ENCODE measurements at places on chromosomes 2 and 18.

- no peak for DNase-seq
Observed at GRCh38 chr18:63220903-63221302, 98.7 kb downstream of the BCL2 start.

- DNase-seq: no peak
Observed at GRCh38 chr2:47309952-47310800, 92.8 kb upstream of the MSH2 start.

DNA sequence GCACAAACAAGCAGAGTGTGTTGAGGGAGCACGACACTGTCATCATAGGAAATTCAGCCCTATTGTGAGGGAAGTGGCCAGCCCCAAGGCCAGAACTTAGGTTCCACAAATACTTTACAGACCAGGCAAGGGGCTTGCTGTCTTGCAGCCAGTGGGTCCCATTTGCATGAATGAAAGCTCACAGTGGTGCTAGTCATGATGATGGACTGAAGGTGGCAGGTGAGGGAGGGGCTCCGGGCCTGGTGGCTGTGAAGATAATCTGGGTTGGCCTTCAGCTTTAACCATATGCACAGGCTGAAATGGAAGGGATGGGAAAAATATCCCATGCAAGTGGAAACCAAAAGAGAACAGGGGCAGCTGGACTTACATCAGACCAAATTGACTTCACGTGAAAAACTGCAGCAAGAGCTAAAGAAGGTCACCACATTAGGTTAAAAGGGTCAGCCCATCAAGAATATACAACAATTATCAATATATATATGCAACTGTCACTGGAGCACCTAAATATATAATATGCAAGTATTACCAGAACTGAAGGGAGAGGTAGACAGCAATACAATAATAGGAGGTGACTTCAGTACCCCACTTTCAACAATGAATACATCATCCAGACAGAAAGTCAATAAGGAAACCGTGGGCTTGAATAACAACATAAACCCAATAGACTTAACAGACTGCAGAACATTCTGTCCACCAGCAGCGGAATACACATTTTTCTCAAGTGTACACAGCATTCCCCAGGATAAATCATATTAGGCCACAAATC lies 39.6 kb downstream of the DCDC2C start:
- no peak for DNase-seq

DNA sequence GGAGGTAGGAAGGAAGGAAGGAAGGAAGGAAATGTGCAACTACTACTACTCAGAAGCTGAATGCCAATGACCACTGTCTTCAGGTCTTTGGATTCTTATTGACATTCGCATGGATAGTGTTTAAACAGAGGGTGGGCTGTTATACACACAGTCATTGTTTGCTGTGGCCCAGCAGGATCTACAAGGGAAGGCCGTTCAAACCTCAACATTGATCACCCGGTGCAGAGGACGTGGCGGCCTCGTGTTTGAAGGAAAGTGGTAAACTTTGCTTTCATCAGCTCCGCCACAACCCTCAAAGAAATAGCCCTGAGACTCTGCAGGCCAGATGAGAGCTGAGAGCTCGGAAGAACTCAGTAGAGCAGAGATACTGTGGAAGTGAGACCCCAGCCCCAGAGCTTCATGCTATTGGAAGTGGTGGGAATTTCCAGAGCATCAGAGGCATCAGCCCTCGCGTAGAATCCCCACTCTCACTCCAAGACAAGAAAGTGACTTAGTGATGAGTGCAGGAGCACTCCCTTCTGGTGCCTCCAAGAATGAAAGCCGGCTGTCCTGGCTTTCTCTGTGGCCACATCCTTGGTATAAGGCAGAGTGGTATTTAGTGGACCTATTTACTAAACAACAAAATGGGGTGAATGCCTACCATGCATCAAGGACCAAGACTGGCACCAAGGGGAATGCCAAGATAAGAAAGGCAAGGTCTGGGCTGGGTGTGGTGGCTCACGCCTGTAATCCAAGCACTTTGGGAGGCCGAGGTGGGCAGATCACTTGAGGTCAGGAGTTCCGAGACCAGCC lies 10.1 kb upstream of the ROCK2 start:
- DNase-seq: no peak

GRCh38 chr18:36017232-36017631 lies 44.8 kb downstream of the RMP24 start:
- DNase-seq: no peak

DNA sequence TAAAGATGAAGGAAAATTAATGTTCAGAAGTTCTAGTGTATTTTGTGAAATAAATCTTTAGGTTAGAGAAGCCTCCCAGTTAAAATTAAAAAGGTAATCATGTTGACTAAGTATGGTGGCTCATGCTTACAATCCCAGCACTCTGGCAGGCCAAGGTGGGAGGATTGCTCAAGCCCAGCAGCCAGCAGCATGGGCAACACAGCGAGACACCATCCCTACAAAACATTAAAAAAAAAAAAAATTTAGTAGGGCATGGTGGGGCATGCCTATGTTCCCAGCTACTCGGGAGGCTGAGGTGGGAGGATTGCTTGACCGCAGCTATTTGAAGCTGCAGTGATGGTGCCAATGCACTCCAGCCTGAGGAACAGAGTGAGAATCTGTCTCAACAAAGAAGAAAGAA lies 17.9 kb downstream of the XPO1 start:
- no peak for DNase-seq

DNA sequence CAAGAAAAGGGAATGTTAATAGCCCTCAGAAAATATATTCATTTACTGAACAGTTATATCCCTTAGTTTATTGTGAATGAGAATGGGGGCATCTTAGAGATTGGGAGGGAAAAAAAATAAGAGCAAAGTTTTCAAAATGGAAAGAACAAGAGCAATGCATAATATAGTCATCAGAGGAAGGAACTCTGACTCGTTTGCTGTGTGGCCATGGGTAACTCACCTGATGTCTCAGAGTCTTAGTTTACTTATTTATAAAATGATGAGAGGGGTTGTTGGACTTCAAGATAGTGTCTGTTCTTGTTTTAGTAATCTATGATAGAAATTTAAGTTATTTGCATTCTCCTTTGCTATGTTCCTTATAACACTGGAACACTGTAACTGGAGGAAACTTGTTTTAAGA lies 70.7 kb downstream of the EML4 start:
- DNase-seq: no peak

- no peak for DNase-seq
Observed at GRCh38 chr2:220704810-220705209, 867.3 kb downstream of the EPHA4 start.

- no peak for DNase-seq
Observed at GRCh38 chr2:1544478-1545069, 131.3 kb downstream of the TPO start.

DNA sequence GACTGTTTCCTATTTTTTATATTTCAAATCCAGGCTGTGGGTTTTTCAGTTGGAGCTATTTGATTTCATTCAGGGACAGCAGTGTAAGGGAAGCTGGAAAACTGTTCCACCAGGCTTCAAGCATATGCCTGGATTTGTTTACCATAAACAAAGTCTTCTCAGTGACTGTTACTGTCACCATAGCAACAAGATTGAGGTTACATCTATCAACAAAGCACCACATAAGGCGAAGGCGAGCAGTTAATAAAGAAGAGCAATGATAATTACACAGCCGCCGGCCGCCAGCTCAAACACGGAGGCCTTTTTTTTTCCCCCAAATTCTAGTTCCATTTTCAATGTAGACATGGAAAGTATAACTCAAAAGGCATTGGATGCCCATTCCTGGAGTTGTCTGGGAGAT lies 553.7 kb upstream of the SYT4 start:
- no peak for DNase-seq

DNA sequence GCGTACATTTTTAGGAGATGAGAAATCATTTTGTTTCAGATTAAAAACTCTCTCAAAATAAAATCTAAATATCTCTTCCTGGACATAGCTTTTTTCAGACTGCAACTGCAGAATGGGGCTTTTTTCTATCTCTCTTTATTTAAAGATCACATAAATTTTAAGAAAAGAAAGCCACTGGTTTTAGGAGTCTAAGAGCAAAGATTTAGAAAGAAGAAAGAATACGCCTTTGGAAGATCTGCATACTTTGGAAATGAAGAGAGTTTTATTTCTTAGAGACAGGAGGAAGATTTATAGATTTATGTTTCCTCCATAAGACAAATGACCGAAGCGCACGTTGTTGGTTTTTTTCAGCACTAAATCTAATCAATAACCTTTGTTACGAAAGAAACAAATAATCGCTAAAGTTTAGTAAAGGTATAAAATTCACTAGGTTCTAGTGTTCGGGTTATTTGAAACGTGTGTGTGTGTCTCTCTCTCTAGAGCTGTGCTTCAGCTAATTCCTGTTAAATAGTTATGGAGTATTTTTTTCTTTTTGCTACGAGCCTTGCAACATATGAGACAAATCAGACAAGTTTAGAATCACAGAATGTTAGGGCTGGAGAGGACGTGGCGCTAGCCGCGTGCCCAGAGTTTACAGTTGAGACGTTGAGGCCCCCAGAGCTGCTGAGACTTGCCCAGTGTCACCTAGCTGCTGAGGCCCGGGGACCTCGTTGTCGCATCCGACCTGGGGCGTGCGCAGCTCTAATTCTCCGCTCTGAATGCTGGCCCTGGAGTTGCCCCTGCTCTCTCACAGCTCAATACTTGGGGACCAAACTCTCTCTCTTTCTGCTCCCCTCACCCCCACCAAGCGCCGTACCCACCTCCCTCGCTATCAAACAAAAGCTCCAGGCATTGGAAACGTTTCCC lies 69.9 kb downstream of the CTAGE1 start:
- DNase-seq: no peak

DNA sequence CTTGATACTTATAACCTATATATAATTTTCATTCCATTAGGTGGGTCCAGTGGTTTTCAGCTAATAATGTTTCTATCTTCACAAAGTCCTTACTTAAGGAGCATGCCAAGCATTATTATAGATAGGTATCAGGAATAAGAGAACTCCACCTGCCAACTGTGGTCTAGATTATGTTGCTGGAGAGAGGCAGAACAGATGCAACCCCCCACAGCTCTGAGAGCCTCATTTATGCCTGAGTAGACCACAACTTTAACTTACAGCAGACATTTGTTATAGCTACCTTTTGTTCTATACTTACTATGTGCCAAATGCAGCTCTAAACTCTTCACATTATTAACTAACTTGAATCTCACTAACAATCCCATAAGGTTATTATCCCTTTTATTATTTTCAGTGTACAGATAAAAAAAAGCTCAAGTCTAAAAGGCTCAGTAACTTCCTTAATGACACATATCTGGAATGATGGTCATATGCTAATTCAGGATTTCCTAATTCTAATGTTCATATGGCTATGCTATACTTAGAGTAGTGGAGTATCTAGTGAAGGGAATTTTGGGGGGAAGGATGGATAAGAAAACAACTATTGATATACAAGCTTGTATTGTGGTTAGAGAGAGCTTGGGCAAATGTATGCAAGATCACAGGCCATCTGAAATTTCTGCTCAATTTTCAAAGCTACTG lies 119.1 kb upstream of the RND3 start:
- no peak for DNase-seq

DNA sequence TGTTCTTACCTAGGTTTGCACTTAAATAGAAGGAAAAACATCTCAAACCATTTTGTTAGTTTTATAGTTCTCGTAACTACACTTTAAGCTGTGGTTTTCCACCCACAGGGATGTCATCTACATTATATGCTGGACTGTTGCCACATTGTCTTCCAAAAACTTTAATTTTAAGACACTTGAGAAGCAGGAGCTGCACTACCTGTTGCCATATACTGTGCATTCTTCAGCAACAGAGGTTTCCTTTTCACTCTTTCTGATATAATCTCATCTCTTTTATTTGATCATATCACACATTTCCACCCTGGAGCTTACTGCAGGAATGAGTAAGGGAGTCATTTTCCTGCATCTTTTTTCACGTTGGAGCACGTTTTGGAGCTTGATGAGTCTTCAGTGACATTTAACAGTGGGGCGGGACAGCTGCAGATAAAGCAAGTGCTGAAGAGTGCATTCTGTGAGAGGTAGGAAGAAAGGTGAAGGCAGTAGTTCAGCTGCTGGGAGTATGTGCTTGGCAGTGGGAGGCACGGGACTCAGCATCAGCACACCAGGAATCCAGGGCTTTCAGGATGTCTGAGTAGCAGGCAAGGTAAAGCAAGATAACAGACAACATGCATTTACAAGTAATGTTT lies 3.8 kb downstream of the LIMS1 start:
- no peak for DNase-seq

DNA sequence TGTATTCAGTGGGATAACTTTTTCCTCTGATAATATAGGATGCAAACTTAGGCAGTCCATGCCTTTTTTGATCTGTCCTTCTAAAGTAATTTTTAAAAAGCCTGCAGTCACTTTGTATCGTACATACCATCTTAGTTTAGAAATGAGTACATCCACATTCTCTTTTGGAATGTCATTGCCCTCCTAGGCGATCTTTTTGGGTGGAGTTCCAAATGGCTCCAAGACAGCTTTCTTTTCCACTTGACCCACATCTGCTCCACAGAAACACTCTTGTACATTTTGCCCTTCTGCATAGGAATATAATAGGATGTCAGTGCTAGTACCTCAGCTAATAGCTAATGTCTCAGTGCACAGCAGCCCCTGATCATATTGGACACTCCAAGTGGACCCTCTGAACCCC lies 21.8 kb upstream of the HTR2B start:
- no peak for DNase-seq

- no peak for DNase-seq
Observed at GRCh38 chr2:1650085-1650872, 94.0 kb downstream of the PXDN start.

- no peak for DNase-seq
Observed at GRCh38 chr2:175366815-175367214, 185.3 kb upstream of the ATP5MC3 start.

- DNase-seq: no peak
Observed at GRCh38 chr2:48319863-48320262, 210.1 kb upstream of the STON1 start.

DNA sequence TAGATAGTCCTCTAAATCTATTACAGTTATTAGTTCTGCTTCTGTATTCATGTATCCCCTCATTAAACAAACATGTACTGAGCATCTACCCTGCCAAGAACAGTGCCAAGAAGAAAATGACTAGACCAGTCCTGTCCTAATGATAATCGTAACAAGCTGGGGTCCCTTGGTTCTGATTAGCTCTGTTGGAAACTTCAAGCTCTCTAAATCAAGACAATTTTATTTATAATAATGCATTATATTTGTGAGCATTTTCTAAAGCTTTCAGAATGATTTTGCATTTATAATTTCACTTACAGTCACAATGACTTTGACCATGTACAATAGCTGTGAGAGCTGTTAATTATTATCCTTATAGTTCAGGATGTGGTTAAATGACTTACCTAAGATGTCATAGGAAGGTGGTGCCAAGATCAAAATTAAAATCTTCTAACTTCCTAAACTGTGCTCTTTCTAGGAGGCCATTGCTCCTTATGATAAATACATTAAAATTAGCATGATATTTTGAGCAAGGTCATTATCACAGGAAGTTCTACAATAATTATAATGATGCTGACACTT lies 336.5 kb upstream of the SLC39A10 start:
- no peak for DNase-seq
